Inflammatory macrophage treated with lipopolysaccharide for 4 hours (primary cell): ENCODE measurements at places on chromosomes 3 and 15.

DNA sequence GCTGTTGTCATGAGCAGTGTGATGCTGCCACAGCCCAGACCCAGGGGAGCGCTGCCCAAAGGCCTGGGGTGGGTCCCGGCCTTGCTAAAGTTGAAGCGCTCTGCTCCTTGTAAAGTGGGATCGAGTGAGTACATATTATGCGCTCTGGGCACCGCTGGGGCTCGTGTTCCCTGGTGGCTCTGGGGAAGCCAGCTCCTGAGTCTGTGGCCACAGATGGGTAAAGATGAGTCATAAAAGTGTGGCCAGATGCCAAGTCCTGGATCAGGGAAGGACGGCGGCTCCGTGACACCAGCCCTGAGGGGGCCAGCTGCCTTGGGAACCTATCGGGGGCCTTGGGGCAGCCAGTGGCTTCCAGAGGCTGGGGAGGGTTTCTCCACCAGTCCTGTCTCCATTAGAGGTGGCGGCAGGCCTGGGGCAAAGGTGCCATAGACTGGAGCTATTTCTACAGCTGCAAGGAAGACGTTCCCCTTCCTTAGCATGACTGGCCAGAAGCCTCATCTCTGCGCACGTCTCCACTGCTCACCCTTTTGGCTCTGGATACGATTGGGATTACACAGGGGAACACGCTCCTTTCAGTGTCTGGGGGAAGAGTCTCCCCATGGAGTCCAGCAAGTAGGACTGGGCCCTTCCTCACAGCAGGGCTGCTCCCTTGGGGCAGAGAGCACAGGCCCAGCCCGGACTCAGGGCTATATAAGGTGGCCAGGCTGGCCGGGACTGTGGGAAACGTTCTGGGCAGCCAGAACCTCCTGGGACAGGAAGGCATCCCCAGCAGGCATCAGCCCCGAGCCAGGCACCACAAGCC, 1.2 kb upstream of the ITIH4 start:
- peak; percentile 39 for DNase-seq

DNA sequence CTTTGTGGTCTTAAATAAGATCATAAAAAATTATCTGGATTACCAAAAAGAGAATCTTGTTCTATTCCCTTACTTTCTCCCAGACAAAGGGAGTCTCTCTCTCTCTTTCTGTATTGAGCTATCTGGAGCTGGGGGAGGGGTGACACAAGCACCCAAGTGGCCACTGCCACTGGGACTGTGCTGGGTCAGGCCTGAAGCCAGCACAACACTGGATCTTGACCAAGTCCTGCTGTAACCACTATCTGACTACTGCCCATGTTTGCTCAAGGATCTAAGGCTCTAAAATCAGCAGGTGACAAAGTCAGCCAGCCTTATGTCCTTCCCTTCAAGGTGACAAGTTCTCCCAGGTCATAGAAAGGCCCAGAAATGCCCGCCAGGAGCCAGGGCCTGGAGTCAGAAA, 75.0 kb upstream of the SPATA16 start:
- no peak for DNase-seq

GRCh38 chr15:72078887-72079286, 39.1 kb downstream of the MYO9A start:
- DNase-seq = no peak

- peak; percentile 42 for DNase-seq
Measured at GRCh38 chr3:134445636-134446035, 40.1 kb downstream of the ANAPC13 start.

GRCh38 chr3:129370248-129370964, 58.0 kb downstream of the EFCAB12 start:
- no peak for DNase-seq

DNA sequence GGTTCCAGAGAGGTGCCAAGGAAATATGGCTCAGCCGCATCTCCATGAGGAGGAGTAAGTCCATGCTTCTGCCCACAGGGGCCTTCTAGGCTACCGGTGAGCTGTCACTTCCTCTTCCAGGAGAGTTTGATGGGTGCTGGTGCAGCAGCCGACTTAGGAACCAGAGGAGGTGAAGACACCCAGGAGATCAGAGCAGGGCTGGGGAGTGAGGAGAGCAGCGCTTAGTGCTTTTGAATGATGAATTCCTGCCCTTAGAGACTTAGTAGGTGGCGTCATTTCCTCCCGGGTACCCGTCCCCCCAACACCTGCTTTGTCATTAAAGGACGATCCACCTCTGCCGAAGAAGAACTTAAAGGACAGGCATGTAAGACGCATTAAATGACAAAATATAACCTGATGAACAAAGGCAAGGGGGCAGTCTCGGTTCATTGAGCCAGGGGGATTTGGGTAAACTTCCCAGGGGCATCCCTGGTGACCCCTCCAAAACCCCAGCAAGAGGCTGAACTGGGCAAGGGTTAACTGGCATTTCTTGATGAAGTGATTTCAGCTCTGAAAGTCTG, 67.6 kb downstream of the HES1 start:
- DNase-seq = no peak

GRCh38 chr3:36319680-36320079, 60.6 kb upstream of the STAC start:
- DNase-seq = no peak

GRCh38 chr3:124453189-124453588, 277.1 kb upstream of the UMPS start:
- no peak for DNase-seq

DNA sequence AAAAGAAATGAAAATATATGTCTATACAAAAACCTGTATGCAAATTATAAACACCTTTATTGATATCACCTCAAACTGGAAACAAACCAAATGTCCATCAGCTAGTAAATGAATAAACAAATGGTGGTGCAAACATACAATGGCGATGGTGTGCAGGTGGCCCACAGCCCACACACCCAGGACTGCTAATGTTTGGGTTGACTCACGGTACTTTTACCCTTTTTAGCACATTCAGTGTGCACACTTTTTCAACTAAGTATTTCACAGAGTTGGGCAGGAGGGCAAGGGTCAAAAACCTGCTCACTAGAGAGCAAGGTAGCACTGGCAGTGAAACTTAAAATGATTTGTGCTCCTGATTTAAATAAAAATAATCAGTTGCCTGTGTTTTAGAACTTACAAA, 123.1 kb upstream of the BHLHE40 start:
- no peak for DNase-seq

GRCh38 chr15:22880981-22881738, 42.7 kb downstream of the NIPA2 start:
- DNase-seq = no peak

DNA sequence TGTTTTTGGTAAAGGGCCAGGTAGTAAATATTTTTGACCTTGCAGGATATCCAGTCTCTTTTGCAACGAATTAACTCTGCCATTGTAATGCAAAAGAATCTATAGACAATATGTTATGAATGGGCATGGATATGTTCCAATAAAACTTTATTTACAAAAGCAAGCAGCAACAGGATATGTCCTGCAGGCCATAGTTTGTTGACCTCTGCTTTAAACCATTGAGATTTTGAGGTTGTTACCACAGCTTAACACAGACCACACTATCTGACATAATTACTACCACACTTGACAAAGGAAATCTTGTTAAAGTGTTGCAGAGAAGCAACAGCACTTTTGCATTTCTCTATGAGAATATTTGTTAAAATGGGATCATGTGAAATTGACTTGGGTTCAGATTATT, 349.3 kb downstream of the ERC2 start:
- DNase-seq = no peak

- DNase-seq = no peak
Measured at GRCh38 chr15:94029495-94029894, 201.9 kb upstream of the MCTP2 start.

GRCh38 chr15:80106051-80106450, 46.6 kb downstream of the ZFAND6 start:
- DNase-seq = no peak

DNA sequence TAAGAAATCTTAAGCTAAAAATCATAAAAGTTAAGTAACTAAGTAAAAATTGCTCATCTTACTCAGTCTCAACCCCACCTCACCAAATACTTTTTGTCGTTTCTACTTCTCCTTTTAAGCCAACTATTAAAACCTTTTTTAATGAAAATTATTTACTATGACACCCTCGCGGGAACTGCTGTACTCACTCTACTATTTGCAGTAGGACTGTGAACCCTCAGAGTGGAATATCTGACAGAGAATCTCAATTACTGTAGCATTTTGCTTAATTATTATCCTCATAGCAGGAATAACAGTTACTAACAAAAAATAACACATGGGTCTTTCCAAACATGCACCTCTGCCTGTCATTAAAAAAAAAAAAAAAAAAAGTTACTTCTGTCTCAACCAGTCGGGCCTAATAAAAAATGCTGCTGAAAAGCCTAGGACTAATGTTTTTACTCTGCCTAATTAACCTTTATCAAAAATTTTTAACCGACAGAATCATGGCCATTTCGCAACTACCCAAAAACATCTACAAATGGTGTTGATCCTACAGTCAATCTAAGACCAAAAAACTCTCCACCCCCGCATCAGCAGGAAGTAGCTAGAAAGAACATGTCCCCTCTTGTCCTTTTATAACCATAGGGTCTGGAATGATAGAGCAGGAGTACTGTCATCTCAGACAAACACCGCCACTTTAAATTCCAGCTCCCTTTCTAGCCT, 10.2 kb downstream of the ALDH1L1 start:
- no peak for DNase-seq

GRCh38 chr15:87576486-87577176, 679.9 kb downstream of the NTRK3 start:
- DNase-seq = no peak

DNA sequence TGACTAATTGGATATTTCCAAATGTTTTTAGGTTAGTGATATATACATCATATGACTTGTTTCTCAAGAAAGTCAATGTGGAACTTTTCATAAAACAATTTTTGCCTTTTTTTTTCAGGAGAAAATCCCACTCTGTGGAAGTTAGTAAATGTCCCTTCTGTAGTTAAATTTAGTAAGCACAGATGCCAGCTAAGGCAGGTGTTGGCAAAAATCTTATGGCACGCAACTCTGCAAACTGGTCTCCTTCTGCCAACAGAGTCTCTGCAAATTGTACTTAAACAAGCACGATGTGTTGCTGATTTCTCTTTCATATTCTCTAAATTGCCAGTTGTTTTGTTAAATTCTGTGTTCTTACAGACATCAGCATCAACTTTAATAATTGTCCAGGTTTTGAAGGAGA, 233.8 kb downstream of the IL5RA start:
- DNase-seq = no peak

- no peak for DNase-seq
Measured at GRCh38 chr15:77836906-77837648, 204.4 kb upstream of the LINGO1 start.

GRCh38 chr3:39671600-39671999, 137.8 kb upstream of the MYRIP start:
- DNase-seq = no peak

GRCh38 chr3:184218814-184219213, 10.6 kb upstream of the VWA5B2 start:
- no peak for DNase-seq

GRCh38 chr15:75713338-75713895, 769 bp upstream of the CSPG4 start:
- no peak for DNase-seq

GRCh38 chr3:181932039-181932438, 220.3 kb downstream of the SOX2 start:
- no peak for DNase-seq

- DNase-seq = peak; percentile 55
Measured at GRCh38 chr3:153150991-153151390, 11.0 kb upstream of the RAP2B start.

GRCh38 chr3:177770383-177771230, 573.3 kb upstream of the TBL1XR1 start:
- no peak for DNase-seq

DNA sequence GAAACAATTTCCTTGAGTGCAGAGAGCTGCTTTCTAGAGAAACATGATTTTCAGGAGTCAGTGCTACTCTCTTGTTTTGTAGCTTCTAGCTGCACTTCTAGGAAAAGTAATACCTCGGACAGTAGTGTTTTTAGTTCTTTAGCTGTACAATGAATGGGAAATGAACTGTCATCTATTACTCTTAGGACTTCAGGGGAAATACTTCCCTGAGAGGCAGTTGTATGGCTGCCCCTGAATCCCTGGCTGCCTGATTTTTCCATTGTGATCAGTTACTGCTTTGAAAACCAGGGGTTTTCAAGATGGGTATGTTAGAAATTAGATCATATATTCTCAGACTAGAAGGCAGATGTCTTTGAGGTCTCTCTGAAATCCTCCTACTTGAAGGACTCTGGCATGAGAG, 200.3 kb upstream of the SEMA6D start:
- DNase-seq = no peak

DNA sequence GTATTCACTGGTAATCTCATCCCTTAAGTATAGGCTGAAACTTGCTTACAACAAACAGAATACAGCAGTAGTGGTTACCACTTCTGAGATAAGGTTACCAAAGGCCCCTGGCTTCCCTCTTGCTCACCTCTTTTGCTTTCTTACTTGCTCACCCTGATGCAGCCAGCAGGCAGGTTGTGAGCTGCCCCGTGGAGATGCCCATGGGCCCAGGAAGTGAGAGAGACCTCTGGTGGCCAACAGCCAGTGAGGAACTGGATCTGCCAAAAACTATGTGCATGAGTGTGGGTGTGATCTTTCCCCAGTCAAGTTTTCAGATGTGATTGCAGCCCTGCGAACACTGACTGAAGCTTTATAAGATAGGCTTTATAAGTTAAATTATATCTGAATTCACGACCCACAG, 48.7 kb downstream of the NMNAT3 start:
- DNase-seq = peak; percentile 27

- DNase-seq = peak; percentile 20
Measured at GRCh38 chr3:53547327-53547726, 52.9 kb downstream of the CACNA1D start.

DNA sequence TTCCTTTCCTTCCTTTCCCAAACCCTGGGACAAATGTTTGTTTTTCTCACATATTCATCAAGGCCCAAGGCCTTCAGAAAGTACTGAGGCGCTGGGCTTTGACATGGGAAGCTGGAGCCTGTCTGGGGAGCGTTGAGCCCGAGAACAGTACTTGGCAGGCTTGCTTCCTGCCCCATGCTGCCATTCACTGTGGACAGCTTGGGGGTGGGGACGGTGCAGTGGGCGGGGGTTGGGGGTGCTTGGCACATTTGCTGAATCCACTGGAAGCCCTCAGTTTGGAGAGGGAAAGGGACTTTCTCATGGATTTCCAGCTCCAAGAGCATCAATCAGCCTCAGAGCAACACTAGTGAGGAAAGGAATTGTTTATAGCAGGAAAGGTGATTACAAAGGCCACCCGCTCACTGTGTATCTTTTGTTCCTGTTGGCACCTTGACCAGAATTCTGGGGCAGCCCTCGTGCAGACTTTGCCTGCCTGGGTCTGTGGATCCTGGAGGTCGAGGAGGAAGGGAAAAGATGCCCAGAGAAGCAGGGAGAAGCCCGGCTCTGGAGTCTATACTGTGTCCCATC, 199.8 kb upstream of the RGMA start:
- no peak for DNase-seq
